ENCODE measurements at places on chromosomes 12 and 14.
A peak's percentile ranks its signal among the peaks of the same experiment; 100 is the strongest.

- peak; percentile 23 for DNase-seq
Observed at GRCh38 chr14:42421377-42422078, 814.9 kb downstream of the LRFN5 start.

GRCh38 chr14:72315714-72316113 is 383.5 kb downstream of the RGS6 start:
- DNase-seq: no peak

- no peak for DNase-seq
Observed at GRCh38 chr14:22073801-22074200, 400.2 kb upstream of the OR4E1 start.

- DNase-seq: peak; percentile 57
Observed at GRCh38 chr12:99043319-99043914, 398.3 kb downstream of the APAF1 start.

DNA sequence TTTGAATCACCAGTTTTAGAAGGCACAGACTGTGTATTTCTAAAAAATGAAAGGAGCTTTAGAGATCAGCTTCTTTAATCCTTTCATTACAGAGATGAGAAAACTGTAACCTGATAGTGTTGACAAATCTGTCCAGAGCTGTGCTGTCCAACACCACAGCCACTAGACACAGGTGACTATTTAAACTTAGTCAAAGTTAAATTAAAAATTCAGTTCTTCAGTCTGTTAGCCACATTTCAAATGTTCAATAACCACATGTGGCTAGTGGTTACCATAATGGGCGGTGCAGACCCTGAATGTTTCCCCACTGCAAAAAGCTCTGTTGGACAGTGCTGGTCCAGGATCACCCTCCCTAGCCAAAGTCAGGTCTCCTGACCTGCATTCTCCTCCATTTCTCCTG is 21.6 kb downstream of the DAD1 start:
- DNase-seq: no peak

DNA sequence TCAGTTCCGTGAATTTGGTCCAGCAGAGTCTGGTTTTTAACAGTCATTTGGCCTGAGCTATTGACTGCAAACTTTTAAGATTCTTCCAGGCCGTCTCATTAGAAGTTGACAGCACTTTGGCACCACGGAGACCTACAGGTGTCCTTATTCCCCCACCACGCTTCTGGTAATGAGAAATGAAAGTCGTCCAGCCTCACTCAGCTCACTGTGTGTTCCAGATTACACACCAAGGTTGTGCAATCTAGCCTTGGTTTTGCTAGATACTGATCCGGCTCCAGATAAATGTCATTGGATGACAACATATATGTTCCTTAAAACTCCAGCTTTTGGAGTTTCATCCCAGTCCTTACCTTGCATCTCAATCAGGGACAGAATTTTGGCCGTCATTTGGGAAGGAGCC is 210.4 kb downstream of the CHST11 start:
- no peak for DNase-seq

- DNase-seq: no peak
Observed at GRCh38 chr12:89208661-89209096, 143.6 kb downstream of the DUSP6 start.
